RPMI7951 (cell line): ENCODE measurements at places on chromosomes 3 and 15.
A peak's percentile ranks its signal among the peaks of the same experiment; 100 is the strongest.

GRCh38 chr3:172190980-172191379 lies 151.6 kb downstream of the FNDC3B start:
- no peak for DNase-seq

GRCh38 chr3:59327376-59327808 lies 277.6 kb upstream of the CFAP20DC start:
- DNase-seq, result peak; percentile 88

GRCh38 chr3:142706321-142707127 lies 17.3 kb upstream of the TRPC1 start:
- no peak for DNase-seq

GRCh38 chr3:182148360-182148759 lies 436.6 kb downstream of the SOX2 start:
- DNase-seq, result no peak

GRCh38 chr3:37479981-37480380 lies 305.6 kb upstream of the LRRFIP2 start:
- no peak for DNase-seq

DNA sequence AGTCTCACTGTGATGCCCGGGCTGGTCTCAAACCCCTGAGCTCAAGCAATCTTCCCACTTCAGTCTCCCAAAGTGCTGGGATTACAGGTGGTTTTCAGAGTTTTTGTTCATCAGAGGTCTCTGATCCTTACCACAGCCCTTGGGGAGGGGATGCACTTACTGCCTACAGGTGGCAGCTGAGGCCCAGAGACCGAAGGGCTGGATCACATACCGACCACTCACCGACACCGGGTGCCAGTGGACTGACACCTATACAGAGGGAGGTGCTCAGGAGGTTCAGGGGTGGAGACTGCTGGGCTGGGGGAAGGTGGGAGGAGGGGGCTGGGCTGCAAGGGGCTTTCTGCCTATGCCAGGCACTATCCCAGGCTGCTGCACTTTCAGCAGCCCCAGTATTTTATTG lies 19.5 kb downstream of the DUSP7 start:
- DNase-seq, result no peak

DNA sequence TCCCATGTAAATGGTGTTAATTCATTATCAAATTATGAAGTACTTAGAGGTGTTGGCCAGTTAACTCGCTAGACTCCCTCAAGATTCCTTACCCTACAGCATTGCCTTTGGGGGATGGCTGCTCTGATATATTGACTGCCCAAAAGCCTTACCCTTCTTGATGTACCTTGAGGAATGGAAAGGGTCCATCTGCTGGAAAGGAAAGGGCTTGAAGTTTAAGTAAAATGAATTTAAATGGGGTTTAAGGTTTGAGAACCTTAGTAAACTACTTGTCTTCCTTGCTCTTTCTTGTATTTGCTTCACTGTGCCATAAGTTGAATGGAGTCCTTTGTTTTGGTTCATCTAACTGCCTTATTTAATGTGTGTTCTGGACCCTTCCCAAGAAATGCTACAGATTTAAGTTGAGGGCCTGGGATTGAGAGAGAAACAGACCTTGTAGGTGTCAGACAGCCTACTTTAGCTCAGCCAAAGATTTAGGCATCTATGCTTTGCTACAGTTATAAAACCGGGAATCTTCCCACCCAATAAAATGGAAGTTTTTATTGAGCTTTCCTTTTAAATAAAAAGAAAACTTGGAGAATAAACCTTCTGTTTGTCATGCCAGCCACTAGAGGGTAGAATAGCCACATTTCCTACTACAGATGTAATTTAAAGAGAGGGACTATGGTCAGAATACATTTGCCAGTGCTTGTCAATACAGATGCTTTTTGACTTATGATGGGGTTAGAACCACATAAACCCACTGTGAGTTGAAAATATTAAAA lies 25.3 kb downstream of the CMSS1 start:
- peak; percentile 66 for DNase-seq

DNA sequence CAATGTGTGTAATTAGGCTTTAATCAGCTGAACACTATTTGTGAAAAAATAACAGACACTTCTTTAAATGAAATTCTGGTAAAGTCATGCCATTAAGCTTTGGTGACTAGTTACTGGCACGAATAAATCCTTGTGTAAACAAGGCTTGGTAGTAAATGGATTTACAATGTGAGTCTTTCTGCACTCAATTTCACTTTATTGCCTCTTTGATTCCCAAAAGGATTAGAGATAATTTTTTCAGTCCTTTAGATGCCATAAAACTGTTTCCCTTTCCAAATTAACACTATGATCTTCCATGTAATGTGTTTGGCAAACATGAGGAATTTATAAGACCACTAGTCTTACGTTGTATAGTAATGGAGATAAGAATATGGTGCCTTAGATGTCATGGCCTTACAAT lies 339.5 kb upstream of the DNAJC19 start:
- no peak for DNase-seq

DNA sequence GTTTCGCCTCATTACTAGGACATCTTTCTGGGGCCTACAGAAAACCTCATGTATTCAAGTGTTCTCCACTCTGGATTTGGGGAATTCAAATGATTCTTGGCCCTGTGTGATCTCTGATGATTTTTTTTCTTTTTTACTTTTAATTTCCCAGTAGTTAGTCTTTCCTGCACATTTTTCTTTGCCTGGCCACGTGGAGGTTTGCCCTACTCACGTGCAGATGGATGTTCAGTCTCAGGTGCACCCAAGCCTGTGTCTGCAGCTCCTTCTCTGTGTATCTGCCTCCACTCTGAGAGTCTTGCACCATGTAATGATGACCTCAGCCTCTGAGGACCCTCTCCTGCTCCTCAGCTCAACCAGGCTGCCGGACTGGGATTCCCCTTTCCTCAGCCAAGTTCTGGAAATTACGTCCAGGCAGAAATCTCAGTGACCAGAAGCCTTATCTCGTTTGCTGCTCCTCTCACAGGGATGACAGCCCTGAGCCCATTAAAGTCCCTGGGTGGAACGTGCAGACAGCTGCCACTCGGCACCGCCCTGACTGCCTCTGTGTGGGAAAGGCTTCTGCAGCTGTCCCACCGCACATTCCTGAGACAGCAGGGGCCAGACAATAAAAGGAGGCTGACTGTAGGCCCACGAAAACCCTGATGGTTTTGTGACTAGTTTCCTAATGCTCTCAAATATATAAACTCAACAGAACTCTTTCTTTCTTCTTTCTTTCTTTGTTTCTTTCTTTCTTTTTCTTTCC lies 31.4 kb upstream of the GABRB3 start:
- no peak for DNase-seq

DNA sequence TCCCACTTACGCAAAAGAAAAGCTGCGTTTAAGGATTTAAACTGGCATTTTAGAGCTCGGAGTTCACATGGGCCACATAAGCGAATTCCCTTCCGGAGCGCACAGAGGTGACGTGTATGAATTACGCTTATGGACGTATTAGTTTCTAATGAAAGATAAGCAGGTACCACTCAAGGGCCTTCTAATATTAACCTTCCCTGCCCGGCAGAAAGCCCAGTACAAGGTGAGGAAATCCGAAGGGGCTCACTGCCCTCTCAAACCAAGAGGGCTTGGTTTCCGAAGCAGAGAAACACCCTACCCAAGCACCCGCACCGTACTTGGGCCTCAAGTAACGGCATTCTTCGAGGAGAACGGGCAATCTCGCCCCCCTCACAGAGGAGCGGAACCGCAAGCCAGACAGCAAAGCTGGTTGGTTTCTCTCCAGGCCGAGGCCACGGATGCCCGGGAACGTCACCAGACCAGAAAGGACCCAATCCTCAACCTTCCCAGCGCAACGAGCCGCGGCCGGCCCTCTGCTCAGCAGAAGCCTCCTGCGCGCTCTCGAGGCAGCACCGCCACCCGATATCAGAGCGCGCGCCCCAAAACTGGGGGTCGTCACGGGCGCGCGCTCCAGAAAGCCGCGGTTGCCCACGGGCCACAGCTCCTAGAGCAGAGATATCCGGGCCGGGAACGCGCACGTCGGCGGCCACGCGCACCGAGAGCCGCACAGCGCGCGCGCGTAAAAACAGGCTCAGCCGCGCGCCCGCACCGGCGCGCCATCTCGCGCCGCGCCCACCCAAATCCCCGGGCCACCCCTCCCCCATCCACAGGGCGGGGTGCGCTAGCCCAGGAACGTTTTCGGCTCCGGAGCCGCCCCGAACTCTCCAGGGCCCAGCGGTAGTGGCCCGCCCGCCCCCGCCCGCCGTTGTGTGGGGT lies 676 bp downstream of the QRICH1 start:
- peak; percentile 75 for DNase-seq

DNA sequence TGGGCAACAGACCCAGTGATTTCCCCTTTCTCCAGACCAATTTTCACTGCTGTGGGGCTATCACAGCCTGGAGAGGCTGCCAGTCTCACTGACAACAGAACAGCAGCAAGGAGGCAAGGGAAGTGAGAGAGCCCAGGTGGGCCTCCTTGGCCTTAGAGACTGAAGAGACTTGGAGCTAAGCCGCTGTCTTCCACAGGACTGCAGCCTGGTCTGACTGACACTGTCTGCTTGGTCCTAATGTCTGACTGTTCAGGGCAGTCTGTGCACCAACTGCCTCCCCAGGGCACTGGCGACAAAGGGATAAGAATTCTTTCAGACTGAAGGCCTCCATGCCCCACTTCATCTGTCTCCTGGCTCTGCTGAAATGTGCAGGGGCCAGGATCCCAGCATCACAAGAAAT lies 11.5 kb downstream of the POMGNT2 start:
- no peak for DNase-seq

- no peak for DNase-seq
These were observed 603.9 kb upstream of the KCNMB2 start for GRCh38 chr3:177932346-177932745.
